ENCODE measurements at places on chromosomes 16 and 17. TPM values are rescaled to one million over a fixed set of nuclear protein-coding genes. Genes with fewer than 3 reads are reported as not detected.

SMPD3 gene
- 1.8 TPM for total RNA-seq

LRRC37A gene
- 0.76 TPM for total RNA-seq

KRTAP1-5 gene
- not detected for total RNA-seq

TBC1D28 gene
- not detected for total RNA-seq

ZNF23 gene
- total RNA-seq, result 6.1 TPM

NLRC3 gene
- 0.12 TPM for total RNA-seq

MPV17L gene
- total RNA-seq, result 27.6 TPM

MARVELD3 gene
- 15.1 TPM for total RNA-seq

GRCh38 chr16:76970745-76971099 is 220.3 kb upstream of the MON1B start:
- DNase-seq, result no peak

- peak; percentile 86 for DNase-seq
These were observed at the start of gene FN3K for GRCh38 chr17:82734987-82735866. Gene FN3K, plus strand, starts transcription at chr17:82735615. Its CDS starts 22 bp downstream, at chr17:82735637.

GRCh38 chr16:82004601-82005000 is 6.7 kb downstream of the SDR42E1 start:
- DNase-seq, result peak; percentile 70

GRCh38 chr16:12673466-12673865 is 130.2 kb downstream of the CPPED1 start:
- DNase-seq, result no peak

DNA sequence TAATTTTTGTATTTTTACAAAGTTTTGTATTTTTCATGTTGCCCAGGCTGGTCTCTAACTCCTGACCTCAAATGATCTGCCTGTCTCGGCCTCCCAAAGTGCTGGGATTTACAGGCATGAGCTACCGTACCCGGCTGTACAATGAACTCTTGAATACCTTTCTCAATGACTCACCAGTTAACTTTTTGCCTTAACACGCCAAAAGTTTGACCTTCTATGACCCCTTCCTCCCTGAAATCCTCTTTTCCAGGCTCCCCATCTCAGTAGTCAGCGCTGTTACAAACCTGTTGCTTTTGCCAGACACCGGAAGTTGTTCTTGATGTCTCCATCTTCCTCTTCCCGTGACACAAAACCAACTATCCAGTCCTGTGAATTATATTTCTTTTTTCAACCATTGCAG is 158.1 kb upstream of the ASIC2 start:
- no peak for DNase-seq

GRCh38 chr16:89242795-89243200 is 25.3 kb downstream of the ZNF778 start:
- DNase-seq, result no peak

GRCh38 chr16:21646721-21647561 is 5.5 kb downstream of the IGSF6 start:
- no peak for DNase-seq

- DNase-seq, result peak; percentile 45
These were observed 943 bp upstream of the COTL1 start for GRCh38 chr16:84618581-84619460.

DNA sequence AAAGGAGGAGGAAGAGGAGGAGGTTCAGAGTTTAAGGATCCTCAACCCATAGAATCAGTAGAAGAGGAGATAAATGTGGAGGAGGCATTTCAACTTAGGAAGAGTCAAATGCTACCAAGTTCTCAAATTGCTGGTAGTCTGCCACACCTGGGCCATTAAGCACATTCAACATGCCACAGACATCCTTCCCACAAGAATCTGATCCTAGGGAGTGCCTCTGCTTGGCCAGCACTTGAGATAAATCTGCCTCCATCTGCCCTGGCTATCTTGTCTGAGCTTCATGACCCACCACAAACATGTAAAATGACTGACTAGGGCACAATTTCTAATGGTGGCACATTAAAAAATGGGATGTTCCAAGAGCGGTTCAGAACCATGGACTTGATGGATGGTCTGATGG is 37.3 kb upstream of the AXIN2 start:
- no peak for DNase-seq

DNA sequence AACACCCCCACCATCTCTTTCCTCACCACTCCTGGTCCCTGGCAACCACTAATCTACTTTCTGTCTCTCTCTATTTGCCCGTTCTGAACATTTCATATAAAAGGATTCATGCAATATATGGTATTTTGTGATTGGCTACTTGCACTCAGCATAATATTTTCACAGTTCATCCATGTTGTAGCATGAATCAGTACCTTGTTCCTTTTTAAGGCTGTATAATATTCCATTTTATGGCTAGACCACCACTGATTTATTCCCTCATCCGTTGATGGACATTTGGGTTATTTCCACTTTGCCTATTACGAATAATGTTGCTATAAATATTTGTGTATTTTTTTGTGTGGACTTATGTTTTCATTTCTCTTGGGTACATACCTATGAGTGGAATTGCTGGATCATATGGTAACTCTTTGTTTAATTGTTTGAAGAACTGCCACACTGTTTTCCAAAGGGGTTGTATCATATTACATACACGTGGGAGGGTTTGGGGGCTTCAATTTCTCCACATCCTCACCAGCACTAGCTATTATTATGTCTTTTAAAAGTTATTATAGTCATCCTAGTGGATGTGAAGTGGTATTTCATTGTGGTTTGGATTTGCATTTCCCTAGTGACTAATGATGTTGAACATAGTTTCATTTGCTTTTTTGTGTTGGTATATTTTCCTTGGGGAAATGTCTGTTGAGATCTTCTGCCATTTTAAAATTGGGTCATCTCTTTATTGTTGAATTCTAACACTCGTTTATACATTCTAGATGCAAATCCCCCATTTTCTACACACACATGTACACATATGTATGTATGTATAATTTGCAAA is 26.3 kb downstream of the SEC14L5 start:
- no peak for DNase-seq

Data from pancreas (tissue), 10 donors.